ENCODE measurements at places on chromosomes 5 and 9.

- no peak overlapping the region for H3K27ac ChIP-seq
- peaks cover 2% of the 10 kb centered on the region for H3K27me3 ChIP-seq
- DNase-seq: no peak
- no peaks in the 10 kb centered on the region for H3K36me3 ChIP-seq
- H3K4me1 ChIP-seq: no peaks in the 10 kb centered on the region
Observed at GRCh38 chr5:159951834-159952233, 35.6 kb downstream of the ADRA1B start.

DNA sequence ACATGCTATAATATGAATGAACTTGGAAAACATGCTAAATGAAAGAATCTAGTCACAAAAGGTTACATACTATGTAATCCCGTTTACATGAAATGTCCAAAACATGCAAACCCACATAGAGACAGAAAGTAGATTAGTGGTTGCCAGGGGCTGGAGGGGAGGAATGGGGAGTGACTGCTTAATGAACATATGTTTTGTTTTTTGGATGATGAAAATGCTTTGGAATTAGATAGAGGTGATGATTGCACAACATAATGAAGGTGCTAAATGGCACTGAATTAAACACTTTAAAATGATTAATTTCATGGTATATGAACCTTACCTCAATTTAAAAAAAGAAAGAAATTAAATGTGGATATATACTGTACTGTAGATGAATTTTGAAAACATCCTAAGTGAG lies 17.6 kb upstream of the NDFIP1 start:
- no peak overlapping the region for H3K27ac ChIP-seq
- H3K27me3 ChIP-seq: no peaks in the 10 kb centered on the region
- no peak overlapping the region for H3K4me3 ChIP-seq
- peaks cover 56% of the 10 kb centered on the region for H3K4me1 ChIP-seq
- H3K36me3 ChIP-seq: no peaks in the 10 kb centered on the region

GRCh38 chr5:178273665-178274541 lies 41.3 kb upstream of the PHYKPL start:
- no peak for DNase-seq
- H3K36me3 ChIP-seq: no peaks in the 10 kb centered on the region
- H3K27me3 ChIP-seq: peaks cover 2% of the 10 kb centered on the region
- no peaks in the 10 kb centered on the region for H3K4me1 ChIP-seq
- H3K27ac ChIP-seq: no peak overlapping the region
- H3K4me3 ChIP-seq: no peak overlapping the region

DNA sequence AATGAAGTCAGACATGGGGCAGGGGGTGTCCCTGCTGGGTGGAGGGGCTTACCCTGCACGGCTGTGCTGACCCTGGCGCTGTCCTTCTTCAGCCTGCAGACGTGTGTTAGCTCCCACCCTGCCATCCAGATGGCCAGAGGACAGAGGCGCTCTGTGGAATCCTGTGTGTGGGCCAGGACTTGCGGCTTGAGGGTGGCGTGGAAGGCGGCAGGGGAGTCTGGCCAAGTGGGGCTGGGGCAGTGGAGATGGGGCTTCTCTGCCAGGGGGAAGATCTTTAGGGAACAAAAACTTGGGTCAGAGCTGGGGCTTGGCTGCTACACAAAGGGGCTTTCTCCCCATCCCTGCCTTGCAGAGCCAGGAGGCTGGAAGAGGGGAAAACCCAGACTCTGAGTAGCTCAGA lies 46.5 kb upstream of the SYNPO start:
- no peak overlapping the region for H3K27ac ChIP-seq
- no peak for DNase-seq
- no peak overlapping the region for H3K4me3 ChIP-seq

DNA sequence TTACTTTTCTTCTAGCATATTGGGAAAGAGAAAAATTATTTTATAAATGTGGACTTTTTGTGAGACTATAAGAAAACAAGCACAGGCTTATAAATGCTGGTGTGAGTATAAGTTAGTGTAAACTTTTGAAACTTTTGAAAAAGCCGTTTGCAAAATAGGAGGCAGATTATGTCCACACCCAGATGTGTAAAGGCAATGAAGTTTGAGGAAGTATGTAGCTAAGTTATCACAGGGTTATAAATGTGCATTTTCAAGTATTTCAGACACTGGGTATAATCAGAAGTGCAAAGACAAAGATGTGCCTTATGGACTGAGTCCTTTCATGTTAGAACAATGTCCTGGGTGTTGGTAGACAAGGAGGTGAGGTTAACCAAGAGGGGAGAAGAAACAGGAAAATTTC lies 85.5 kb downstream of the ANXA1 start:
- no peaks in the 10 kb centered on the region for H3K4me1 ChIP-seq
- no peak overlapping the region for H3K4me3 ChIP-seq
- peaks cover 24% of the 10 kb centered on the region for H3K27me3 ChIP-seq
- DNase-seq: no peak
- no peak overlapping the region for H3K27ac ChIP-seq
- H3K36me3 ChIP-seq: no peaks in the 10 kb centered on the region

DNA sequence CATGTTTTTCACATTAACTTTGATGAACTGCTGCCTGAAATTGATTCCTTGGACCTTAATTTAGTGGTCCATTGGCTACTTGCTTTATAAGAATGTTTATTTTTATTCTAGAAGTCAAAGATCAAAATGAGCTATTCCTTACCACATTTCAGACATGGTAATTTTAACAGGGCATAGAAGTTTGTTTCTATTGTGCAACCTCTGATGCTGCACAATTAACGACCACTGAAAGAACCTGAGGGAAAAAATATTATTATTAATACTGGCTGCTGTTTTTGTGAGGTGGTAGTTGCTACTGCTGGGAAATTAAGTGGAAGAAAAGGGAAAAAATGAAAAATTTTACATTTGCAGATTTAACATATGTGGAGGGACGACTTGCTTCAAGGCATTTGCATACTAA lies 37.9 kb upstream of the RAB3C start:
- no peaks in the 10 kb centered on the region for H3K4me1 ChIP-seq
- no peak for DNase-seq
- H3K27ac ChIP-seq: no peak overlapping the region
- no peaks in the 10 kb centered on the region for H3K36me3 ChIP-seq
- H3K4me3 ChIP-seq: no peak overlapping the region

DNA sequence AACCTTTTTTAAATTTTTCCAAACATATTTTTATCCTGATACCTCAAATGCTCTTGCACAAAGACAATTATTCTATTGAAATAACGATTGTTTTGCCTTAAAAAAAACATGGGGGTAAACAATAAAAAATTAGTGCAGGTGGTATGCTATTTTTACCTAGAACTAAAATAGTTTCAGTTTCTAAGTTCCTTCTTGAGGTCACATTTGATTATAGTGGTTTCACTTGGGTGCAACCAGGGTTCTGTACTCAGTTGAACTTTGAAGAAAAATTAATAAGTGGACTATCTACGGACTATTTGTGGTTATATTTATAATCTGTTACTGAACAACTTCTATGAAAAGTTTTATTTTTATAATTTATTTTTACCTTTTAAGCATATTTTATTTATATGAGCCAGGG lies 387.1 kb upstream of the IZUMO3 start:
- no peak for DNase-seq
- no peaks in the 10 kb centered on the region for H3K36me3 ChIP-seq
- H3K4me3 ChIP-seq: no peak overlapping the region
- H3K27ac ChIP-seq: no peak overlapping the region

DNA sequence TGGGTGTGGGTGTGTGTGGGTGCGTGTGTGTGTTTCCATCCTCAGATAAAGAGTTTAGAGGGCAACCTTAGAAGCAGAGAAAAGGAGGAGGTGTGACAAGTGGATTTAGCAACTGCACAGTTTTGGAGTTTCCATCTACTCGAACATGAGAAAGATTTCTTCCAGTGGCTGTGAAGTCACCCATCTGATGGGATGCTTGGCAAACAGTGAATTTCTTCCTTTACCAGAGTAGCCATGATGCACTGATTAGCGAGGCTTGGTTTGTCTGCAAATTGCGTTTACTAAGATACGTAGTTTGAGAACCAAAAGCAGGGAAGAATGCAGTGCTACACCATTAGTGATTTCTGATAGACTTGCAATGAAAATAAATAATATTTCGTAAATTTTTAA lies 791 bp upstream of the STARD4 start:
- peaks cover 53% of the 10 kb centered on the region for H3K4me1 ChIP-seq
- no peak for DNase-seq
- peak overlapping the region; percentile 92 for H3K4me3 ChIP-seq
- H3K36me3 ChIP-seq: peaks cover 37% of the 10 kb centered on the region
- no peaks in the 10 kb centered on the region for H3K27me3 ChIP-seq

DNA sequence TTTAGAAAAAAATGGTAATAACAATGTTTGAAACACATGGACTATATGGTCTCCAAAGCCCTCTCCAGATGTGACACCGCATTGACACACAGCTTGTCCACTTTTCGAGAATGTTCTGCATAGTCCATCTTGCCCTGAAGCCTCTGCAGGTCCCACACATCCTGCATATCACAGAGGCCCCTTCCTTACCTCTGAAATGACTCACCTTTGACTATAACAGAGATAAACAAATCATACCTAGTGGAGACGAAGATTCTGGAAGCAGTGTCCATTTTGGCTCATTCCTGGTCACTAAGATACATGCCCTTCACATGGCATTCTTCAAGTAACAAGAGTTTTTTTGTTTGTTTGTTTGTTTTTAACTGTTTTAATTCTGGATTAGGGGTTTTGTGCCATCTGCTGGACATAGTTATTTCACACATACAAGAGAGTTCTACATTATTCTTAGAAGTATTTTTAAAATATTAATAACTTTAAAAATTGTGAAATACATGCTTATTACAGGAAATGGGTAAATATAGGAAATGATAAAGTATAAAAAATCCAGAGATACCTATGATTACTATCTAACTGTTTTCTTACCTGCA lies 5.1 kb downstream of the ARL14EPL start:
- no peak for DNase-seq
- H3K36me3 ChIP-seq: no peaks in the 10 kb centered on the region
- H3K27ac ChIP-seq: no peak overlapping the region
- peaks cover 31% of the 10 kb centered on the region for H3K27me3 ChIP-seq

DNA sequence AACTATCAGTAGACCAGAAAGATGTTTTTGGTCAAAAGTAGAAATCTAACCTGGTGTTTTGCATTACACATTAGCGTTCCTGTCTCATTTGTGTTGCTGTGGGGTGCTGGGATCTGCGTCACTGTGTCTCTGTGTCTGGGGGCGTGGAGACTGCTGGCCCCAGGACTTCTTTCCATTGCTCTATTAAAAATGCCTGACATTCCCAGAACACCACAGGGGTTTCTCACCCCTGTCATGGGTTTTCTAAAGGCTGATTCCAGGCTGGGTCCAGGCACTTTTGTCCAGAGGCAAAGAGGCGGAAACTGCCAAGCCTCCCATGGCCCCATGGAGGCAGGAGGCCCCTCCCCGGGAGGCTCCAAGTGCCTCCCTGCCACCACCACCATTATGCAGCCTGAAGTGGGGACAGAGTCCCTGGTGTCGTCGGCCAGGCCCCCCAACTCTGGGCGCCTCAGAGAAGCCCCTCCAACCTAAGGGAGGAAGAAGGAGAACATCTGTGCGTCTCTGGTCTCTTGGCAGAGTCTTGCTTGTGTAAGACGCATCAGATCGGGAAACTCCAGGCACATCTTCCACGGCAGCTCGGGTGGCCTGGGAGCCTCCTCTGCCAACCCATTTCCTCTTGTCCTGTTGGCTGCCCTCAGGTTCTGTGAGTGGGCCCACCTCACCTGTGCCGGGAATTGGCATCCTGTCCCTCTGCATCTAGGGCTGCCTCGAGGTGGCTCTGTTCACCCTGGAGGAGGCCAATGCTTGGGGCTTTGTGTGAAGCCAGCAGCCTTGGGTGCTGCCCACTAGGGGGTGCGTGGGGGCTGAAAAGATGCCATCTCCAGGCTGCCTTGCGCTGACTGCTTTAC lies 13.8 kb upstream of the PLEKHG4B start:
- H3K36me3 ChIP-seq: peaks cover 3% of the 10 kb centered on the region
- no peaks in the 10 kb centered on the region for H3K27me3 ChIP-seq
- H3K4me1 ChIP-seq: no peaks in the 10 kb centered on the region
- no peak overlapping the region for H3K4me3 ChIP-seq

GRCh38 chr5:87899721-87900131 lies 368.9 kb downstream of the TMEM161B start:
- H3K27ac ChIP-seq: no peak overlapping the region
- no peaks in the 10 kb centered on the region for H3K36me3 ChIP-seq
- H3K4me3 ChIP-seq: no peak overlapping the region
- DNase-seq: no peak

DNA sequence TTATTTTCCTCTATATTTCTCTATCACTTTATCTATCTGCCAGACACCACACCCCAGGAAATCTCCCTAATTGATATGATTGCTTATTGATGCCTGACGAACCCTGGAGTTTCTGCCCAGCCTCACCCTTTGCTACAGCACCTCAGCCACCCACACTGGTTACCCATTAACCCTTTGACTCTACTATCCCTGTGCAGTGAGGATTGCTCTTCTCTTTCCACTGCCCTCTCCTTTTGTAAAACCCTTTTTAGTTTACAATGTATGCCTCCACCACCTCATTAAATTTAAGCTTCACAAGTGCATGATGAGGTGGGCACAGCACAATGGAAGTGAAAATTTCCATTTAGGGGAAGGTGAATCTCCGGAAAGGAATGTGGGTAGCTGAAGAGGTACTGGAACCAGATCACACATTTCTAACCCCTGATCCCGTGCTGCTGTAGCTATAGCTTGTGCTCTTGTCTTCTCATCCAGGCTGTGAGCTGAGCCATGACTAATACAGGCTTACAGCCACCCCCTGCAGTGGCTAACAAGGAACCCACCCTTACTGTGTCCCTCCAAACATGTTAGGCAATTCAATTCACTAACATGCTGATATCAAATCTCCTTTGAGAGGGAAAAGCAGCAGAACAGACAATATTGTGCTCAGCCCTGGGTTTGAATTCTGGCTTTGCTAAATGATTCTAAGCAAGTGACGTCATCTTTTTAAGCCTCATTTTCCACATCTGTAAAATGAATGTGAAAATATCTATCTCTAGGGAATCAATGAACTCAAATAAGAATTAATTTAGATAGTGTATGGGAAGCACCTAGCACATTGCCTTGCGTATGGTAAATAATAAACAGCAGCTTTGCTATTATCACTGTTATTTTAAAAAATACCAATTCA lies 186.9 kb upstream of the TRIM32 start:
- H3K27ac ChIP-seq: no peak overlapping the region
- H3K4me1 ChIP-seq: no peaks in the 10 kb centered on the region
- no peak overlapping the region for H3K4me3 ChIP-seq

DNA sequence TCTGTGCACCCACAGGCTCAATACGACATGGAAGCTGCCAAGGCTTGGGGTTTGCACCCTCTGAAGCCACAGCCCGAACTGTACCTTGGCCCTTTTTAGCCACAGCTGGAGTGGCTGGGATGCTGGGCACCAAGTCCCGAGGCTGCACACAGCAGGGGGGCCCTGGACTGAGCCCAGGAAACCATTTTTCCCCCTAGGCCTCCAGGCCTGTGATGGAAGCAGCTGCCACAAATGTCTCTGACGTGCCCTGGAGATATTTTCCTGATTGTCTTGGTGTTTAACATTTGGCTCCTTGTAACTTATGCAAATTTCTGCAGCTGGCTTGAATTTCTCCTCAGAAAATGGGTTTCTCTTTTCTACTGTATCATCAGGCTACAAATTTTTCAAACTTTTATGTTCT lies 82.3 kb upstream of the LPAR1 start:
- no peak overlapping the region for H3K27ac ChIP-seq
- H3K4me3 ChIP-seq: no peak overlapping the region
- no peak for DNase-seq
- H3K36me3 ChIP-seq: no peaks in the 10 kb centered on the region

- peaks cover 19% of the 10 kb centered on the region for H3K4me1 ChIP-seq
- H3K27me3 ChIP-seq: no peaks in the 10 kb centered on the region
- H3K4me3 ChIP-seq: no peak overlapping the region
- H3K36me3 ChIP-seq: peaks cover 23% of the 10 kb centered on the region
Observed at GRCh38 chr9:111474385-111474784, 9.8 kb downstream of the ECPAS start.

GRCh38 chr9:97984188-97985057 lies 1.3 kb downstream of the ANP32B start:
- peaks cover 19% of the 10 kb centered on the region for H3K36me3 ChIP-seq
- H3K27ac ChIP-seq: no peak overlapping the region
- no peaks in the 10 kb centered on the region for H3K27me3 ChIP-seq
- peak; percentile 76 for DNase-seq
- peaks cover 40% of the 10 kb centered on the region for H3K4me1 ChIP-seq

Data from activated T-helper 2 cell treated with anti-CD3 and anti-CD28 coated beads, Interferon-gamma antibody, Interleukin-2, Interleukin-4, amounts not matched to agents 10 μg/mL and 5 μg/mL and 100 μg/mL, durations not matched to agents 14 hours and 24 hours and 36 hours (primary cell).